ENCODE measurements at places on chromosomes 1 and 21. TPM values are rescaled to one million over a fixed set of nuclear protein-coding genes. Genes with fewer than 3 reads are reported as not detected.

- DNase-seq, result no peak
Measured at GRCh38 chr1:40877698-40878097, 15.5 kb upstream of the CITED4 start.

DNA sequence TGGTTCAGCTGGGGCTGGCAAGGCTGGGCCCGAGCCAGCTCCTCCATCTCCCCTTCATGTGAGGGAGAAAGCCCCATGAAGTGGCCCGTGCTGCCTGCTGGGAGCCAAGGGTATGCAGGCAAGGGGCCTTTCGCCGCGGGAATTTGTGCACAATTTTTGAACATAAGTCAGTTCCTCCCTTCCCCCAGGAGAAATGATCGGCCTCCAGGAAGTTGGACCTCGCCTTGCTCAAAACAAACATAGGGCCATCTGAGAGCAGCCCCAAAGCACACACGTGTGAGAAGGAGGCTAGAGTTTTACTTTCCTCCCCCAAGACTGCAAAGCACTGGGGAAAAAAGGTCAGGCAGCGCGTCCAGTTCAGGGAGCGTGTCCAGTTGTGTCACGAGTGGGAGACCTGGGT lies 64.7 kb downstream of the PRDM16 start:
- no peak for DNase-seq

DNA sequence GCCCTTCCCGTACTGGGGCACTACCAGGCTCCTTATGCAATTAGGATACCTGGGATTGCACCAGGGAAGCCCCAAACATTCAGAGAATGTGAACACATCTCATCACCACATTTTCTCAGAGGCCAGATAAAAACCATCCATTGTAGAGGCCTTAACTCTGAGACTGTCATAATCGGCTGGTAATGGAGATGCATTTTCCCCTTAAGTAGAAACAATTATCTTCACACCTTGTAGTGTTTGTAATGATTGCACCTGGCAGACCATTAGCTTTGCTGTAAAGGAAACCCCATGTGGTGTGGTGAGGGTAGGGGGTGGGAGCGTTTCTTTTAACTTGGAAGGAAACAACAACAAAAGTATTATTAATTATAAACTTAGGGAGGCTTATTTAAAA lies 90.0 kb upstream of the TLR5 start:
- DNase-seq, result no peak

GRCh38 chr1:177209357-177209756 lies 38.6 kb downstream of the BRINP2 start:
- no peak for DNase-seq

Gene CCDC27
- 0.11 TPM for polyA plus RNA-seq

Gene CA14
- 7.1 TPM for polyA plus RNA-seq
